GM23338 (cell line): ENCODE measurements at places on chromosomes 7 and 10. TPM values are rescaled to one million over a fixed set of nuclear protein-coding genes. Genes with fewer than 3 reads are reported as not detected.

GRCh38 chr7:8284606-8285005, 22.6 kb upstream of the ICA1 start:
- DNase-seq = no peak

DNA sequence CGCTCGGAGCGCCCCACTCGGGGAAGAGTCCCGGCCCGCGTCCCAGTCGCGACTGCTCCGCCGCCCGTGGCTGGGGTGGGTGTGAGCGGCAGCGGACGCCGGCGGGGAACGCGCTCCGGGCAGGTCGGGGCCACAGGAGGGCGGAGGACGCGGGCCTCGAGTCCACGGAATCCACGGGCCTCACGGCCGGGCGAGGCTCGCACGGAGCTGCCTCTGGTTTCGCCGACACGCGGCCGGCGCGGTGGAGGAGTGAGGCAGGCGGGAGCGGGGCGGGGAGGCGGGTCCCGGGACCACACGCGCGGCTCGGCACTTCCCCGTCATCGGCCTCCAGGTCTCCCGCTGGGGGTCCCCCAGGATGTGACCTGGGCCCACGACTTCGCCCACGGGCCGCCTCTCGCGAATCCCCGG, 533 bp upstream of the NKX6-2 start:
- no peak for DNase-seq

- peak; percentile 50 for DNase-seq
These were observed 2.0 kb downstream of the IFRD1 start for GRCh38 chr7:112452102-112452888.

- DNase-seq = no peak
These were observed 331.0 kb downstream of the LRMDA start for GRCh38 chr10:75762431-75762802.

GRCh38 chr10:90138844-90139243, 437.5 kb downstream of the KIF20B start:
- peak; percentile 69 for DNase-seq

GRCh38 chr7:15937571-15937970, 251.1 kb upstream of the MEOX2 start:
- no peak for DNase-seq

- peak; percentile 37 for DNase-seq
These were observed 1.6 kb downstream of the FAM171A1 start for GRCh38 chr10:15369256-15370211.

DNA sequence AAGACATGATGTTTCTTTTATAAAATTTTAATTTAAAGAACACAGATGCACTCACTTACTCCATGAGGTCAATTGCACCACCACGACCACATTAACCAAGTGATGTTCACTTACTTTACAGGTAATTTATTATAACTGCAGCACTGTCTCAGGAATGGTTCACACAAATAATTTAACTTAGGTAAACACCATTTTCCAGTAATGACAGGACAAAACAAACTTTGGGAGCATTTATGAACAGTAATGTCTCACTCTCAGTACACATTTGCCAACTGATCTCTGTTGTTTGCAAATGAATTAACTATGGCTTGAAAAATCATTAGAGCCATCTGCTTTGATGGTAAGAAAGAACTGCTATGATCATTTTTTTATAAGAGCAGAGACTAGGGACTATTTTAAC, 150.4 kb downstream of the ETV1 start:
- DNase-seq = no peak

- DNase-seq = no peak
These were observed 62.6 kb downstream of the RNF32 start for GRCh38 chr7:156703209-156703608.

- no peak for DNase-seq
These were observed 409.0 kb upstream of the NRP1 start for GRCh38 chr10:33743429-33743857.

DNA sequence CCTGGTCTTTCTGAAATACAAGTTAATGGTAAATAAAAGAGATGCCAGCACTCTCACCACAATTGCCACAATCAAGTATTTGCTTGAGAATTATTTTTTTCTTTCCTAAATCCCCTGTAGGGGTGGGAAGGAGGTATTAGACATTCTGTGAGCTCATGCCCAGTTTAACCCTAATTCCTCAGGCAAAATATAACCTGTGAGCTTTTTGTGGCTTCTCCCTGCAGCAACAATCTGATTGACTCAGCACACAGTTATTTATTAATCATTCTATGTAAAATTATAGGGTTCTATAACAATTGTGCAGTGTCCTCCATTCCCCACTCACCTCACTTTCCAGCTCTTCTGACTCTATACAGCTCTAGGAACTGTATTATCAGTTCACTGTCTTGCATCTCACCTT, 66.3 kb downstream of the GLI3 start:
- no peak for DNase-seq

DNA sequence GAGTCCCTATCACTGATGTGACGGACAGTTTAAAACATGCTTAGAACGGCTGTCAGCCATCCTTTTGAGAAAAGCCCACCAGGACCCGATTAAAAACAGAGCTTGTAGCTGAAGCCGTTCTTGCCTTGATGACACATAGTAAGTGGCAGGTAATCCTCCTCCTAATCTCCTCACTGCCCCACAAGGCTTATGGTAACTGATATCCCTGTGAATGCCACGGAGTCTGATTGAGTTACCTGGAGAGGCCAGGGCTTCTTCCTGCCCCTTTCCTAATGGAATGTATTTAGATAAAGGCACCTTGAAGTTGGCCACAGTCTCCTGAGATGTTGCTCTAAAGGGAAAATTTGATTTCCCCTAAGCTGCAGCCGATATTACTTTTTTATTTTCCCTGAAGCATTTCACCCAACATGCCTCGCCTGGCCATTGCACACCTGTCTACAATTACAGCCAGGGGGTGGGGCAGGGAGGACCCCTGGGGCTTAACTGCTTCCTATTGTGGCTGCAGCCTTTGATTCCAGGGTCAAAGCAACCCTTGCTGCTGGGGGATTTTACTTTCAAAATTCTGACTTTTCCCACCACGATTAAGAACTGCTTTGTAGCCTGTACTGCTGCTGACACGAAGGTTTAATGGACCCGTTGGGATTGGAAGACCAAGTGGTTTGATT, 169.0 kb upstream of the GPR26 start:
- peak; percentile 35 for DNase-seq

DNA sequence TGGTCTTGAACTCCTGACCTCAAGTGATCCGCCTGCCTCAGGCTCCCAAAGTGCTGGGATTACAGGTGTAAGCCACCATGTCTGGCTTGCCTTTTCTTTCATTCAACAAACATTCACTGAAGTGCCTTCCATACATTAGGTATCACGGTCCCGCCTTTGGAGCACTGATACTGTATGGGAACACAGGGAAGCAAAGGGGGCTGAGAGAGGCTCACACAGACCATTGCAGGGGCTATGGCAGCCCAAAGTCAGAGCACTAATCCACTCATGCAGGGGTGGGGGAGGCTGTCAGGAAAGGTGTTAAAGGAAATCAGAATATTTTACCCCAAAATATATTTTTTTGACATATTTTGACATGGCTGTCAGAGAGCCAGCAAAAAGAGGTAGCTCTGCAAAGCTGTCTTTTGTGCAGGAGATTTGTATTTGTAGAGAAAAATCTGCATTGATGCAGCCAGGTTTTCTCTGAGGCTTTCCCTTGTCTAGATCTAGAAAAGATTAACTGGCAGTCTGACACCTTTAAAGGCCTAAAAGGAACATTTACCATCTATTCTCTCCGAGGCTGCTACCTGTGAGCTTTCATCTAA, 42.0 kb upstream of the PDLIM1 start:
- no peak for DNase-seq

Gene HOXA10
- not detected in 2 replicates for total RNA-seq

Gene DRGX
- total RNA-seq = not detected in 2 replicates

Gene ELAPOR2
- total RNA-seq = 27.1 and 42.9 TPM in 2 replicates

Gene LGI1
- 0.28 TPM in 1 of 2 replicates, not detected in the other for total RNA-seq

Gene MKX
- total RNA-seq = 0.97 and 1.6 TPM in 2 replicates

Gene BMPER
- 0.43 and 1.4 TPM in 2 replicates for total RNA-seq

Gene PRPS1L1
- total RNA-seq = not detected in 2 replicates

Gene GPR37
- 6.8 and 8.5 TPM in 2 replicates for total RNA-seq

Gene RNF148
- 0.23 and 2.2 TPM in 2 replicates for total RNA-seq

Gene TMEM184A
- total RNA-seq = 0.04 and 0.66 TPM in 2 replicates
